Mammary epithelial cell (primary cell): ENCODE measurements at places on chromosomes 7 and 10.
A peak's percentile ranks its signal among the peaks of the same experiment; 100 is the strongest.

- no peak for DNase-seq
These were observed 96.5 kb downstream of the DNAH11 start for GRCh38 chr7:21639206-21639868.

GRCh38 chr10:21364196-21365114, 161.0 kb downstream of the SKIDA1 start:
- peak; percentile 89 for DNase-seq

DNA sequence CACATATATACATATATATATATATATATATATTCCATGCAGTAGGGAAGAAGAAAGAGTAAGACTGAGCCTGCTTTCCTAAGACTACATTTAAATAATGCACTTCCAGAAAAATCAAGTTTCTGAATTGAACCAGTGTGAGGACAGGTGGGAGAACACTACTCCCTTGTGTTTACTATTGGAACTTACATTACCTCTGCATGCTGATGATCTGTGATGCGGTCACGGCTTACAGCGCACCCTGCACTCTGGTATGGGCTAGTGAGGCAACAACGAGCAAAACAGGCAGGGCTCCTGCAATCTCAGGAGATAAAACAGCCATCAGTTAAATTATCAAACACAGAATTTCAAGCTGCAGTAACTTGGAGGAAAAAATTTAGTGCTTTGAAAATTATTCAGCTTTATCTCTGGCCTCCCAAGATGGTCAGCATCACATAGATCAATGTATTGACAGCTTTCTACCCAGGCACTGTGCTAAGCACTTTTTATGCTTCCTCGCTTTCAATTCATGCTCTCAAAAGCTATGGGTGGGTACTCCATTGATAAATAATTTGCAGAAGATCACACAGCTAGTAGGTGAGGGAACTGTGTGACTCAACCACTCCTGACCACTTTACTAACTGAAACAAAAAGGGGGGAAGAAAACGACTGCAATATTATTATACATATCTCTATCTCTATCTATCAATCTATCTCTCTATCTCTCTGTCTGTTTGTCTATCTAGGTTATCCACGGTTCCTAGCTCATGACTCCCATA, 20.5 kb upstream of the SLC16A12 start:
- DNase-seq = peak; percentile 16

DNA sequence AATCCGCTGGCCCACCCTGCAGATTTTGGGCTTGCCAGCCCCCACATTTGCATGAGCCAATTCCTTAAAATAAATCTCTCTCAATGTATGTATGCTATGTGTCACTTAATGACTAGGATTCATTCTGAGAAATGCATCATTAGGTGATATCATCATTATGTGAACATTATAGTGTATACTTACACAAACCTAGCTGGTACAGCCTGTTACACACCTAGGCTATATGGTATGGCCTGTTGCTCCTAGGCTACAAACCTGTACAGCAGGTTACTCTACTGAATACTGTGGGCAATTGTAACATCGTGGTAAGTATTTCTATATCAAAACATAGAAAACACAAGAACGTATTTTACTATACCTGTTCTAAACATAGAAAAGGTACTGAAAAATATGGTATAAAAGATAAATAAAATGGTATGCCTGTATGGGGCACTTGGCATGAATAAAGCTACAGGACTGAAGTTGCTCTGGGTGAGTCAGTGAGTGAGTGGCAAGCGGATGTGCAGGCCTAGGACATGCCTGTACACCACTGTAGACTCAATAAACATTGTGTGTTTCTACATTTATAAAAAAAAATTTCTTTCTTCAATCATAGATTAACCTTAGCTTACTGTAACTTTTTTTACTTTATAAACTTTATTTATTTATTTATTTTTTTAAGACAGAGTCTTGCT, 135.9 kb downstream of the ABCA13 start:
- peak; percentile 68 for DNase-seq

- DNase-seq = no peak
These were observed 31.2 kb downstream of the TSPAN14 start for GRCh38 chr10:80485076-80485945.

DNA sequence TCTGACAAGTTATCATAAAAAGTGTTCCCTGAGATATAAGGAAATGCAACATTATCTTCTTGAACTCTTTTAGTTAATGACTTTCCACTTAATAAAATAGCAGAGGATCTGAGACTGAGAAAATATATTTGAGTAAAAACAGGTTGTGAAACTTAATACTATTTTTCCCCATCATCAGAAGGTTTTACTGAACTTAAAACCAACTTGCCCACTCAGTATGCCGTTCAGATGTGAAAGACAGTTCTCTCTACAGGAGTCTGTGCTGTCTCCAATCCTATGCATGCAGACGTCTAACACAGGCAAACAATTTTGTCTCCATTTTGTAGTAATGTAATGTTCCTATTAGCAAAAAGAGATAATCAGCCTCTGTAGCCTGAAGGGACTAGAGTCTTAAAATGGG, 38.2 kb upstream of the CYP2C18 start:
- DNase-seq = no peak

DNA sequence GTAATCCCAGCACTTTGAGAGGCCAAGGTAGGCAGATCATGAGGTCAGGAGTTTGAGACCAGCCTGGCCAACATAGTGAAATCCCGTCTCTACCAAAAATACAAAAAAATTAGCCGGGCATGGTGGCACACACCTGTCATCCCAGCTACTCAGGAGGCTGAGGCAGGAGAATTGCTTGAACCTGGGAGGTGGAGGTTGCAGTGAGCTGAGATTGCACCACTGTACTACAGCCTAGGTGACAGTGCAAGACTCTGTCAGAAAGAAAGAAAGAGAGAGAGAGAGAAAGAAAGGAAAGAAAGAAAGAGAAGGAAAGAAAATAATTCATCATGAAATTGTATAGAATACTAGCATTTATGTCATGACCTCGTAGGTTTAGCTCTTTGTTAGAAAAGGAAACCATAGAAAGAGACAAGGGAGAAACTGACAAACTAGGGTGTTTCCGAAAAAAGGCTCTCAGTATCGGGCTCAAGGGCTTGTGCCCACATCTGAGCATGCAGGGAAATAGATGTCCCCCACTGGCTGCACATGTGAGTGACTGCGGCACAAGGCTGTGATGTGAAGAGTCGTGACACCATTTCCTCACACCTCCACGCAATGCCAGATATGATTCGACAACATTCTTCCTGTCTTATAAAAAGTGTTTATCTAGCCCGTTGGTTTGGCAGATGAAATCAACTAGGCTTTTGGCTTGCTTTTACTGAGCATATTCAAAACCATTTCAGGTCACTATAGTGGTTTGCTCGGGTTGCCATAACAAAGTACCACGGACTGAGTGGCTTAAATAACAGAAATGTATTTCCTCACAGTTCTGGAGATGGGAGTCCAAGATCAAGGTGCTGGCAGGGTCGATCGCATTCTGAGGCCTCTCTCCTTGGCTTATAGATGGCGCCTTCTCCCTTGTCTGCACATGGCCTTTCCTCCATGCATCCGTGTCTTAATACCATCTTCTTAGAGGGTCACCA, 2.0 kb downstream of the SRGN start:
- no peak for DNase-seq

DNA sequence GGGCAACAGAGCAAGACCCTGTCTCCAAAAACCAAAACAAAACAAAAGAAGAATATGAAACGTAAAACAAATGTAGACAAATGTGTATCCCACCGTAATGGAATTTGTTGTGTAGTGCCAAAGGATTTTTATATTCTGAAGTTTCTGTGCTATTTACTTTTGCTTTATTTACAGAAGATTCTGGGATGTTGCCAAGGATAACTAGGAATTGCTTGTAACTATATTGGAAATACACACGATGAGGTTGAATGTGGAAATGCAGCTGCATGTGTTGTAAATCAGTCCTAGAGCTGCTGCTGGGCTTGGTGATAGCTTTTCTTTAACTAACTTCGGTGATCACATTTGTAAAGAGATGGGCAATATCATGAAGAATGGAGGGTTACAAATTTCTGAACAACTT, 39.5 kb downstream of the GALNT17 start:
- no peak for DNase-seq

DNA sequence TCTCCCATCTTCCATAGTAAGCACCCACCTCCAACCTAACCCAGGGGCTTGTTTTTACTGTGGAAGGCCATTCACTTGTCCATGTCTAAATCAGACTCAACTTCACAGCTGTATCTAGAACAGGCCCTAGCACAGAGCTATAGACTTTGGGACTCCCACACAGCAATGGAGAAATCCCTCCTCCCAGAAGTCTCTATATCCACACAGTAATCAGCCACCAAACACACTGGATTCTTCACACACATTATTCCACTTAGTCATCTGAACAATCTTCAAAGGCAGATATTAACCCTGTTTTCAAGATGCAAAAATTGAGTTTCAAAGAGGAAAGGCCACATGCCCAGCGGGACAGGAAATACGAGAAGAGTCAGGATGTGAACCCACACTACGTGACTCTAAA, 81.8 kb downstream of the MALSU1 start:
- DNase-seq = no peak

GRCh38 chr10:12393831-12394230, 44.5 kb downstream of the CAMK1D start:
- DNase-seq = no peak

DNA sequence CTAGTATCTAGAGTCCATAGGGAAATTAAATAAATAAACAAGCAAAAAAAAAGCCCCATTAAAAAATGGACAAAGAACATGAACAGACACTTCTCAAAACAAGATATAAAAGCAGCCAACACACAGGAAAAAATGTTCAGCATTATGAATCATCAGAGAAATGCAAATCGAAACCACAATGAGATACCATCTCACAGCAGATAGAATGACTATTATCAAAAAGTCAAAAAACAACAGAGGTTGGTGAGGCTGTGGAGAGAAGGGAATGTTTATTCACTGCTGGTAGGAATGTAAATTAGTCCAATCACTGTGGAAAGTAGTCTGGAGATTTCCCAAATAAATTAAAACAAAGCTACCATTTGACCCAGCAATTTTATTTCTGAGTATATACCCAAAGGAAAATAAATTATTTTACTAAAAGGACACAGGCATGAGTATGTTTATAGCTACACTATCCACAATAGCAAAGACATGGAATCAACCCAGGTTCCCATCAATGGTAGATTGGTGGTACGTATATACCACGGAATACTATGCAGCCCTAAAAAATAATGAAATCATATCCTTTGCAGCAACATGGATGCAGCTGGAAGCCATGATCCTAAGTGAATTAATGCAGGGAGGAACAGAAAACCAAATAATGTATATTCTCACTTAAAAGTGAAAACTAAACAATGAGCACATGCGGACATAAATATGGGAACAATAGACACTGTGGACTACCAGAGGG, 366.5 kb upstream of the SEMA3C start:
- peak; percentile 91 for DNase-seq
